ENCODE measurements at places on chromosomes 2 and 18.

DNA sequence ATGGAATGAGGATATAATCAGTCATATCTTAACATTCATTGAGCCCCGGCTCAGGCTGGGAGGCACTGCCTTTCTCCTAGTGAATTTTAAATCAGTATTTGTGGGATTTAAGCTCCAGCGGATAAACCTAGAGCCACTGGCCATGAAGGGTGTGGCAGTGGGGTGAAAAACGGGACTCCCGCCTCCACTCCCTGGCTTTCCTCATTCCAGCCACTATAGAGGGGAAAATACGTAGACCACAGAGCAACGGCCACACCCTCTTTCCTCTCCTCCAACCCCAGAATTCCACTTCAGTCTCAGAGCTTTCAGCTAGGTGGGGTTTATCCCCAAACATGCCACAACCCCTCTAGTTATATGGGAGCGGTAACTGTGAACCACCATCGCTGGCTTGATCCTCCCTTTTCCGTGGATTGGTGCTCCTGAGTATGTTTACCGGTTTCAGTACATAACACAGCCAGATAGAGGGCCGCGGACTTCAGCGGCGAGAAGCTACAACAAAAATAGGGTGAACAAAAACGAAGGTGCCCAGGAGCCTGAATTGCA, 70.6 kb upstream of the ITGB6 start:
- DNase-seq = no peak

- DNase-seq = no peak
Measured at GRCh38 chr2:143124445-143124844, 4.8 kb upstream of the ARHGAP15 start.

DNA sequence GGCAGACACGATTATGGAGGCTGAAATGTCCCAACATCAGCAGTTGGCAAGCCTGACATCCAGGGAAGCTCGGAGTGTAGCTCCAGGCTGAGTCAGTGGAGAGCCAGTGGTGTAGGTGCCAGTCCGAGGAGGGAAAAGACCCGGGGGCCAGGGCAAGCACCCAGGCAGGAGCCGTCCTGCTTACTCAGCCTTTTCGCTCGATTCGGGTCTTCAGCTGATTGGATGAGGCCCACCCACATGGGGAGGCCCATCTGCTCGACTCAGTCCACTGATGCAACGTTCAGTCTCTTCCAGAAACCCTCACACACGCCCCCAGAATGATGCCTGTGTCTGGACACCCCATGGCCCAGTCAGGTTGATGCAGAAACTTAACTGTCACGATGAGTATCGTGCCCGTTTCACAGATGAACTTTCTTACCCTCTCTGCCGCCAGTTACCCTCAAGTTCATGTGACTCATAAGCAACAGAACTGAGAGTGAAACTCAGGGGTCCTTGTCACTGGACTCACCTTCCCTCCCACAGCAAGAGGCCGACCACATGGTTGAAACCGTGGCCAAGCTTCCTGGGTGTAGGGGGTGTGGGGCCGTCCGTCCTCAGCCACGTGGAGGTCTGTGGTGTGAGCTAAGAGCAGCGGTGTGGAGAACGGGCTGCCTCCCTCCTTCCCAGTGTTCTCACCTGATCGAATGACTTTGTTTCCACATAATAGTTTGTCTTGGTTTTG, 197.4 kb upstream of the HDAC4 start:
- peak; percentile 30 for DNase-seq

DNA sequence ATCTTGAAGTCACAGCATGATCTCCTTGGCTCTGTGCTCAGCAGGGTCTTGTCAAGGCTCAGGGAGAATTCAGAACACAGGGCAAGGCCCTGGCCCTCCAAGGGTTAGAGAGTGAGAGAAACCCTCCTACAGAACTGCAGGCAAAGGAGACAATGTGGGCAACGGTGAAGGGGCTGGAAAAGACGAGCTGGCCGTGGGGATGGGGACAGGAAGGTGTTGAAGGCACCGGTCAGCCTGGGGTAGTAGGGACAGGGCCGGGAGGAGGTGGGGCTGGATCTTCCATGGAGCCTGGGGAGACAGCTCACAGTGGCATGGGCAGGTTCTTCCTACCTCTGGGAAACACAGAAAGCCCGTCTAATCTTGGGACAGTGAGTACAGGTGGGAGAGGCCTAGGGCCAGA, 92.2 kb upstream of the MCFD2 start:
- no peak for DNase-seq

DNA sequence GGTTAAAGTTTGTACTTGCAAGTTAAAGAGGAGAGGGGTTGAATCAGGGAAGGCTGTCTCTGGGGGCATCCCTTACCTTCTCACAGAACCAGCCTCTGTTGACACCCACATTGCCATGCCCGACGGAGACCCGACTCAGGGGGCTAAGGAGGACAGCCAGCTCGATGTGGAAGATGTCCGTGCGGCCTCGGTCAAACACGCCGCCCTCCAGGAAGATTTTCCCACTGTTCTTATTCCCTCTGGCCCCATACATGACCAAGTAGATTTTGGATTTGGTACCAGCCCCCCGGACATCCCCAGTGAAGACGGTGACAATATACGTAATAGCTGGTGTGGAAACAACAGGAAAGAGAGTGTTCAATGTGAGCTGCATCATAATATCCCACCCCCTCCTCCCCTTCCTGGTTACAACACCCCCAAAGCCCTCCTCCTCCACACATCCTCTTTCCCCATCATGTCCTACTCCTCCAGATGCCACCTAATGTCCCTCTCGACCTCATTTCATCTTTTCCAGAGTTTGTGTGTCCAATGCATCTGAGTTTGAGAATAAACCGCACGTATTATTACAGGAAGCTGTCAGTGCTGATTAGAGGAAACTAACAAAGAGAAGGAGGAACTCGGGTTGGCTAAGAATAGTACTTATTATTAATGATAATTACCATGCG, 55.7 kb downstream of the LOXHD1 start:
- DNase-seq = no peak

DNA sequence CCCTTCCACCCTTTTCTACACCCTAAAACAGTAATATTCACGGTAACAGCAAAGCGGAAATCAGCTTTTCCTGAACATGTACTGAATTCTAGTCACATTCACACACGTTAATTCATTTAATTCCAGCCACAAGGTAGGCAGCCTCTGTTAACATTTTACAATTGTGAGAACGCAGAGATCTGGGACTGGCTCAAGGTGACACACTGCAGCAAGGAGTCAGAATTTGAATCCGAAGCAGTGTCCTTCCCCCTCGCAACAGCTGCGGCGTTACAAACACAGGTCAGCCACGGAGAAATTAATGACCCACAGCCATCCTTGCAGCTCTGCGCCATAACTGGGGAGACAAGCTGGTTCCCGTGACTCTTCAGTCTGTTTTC, 818 bp upstream of the SLC20A1 start:
- no peak for DNase-seq

DNA sequence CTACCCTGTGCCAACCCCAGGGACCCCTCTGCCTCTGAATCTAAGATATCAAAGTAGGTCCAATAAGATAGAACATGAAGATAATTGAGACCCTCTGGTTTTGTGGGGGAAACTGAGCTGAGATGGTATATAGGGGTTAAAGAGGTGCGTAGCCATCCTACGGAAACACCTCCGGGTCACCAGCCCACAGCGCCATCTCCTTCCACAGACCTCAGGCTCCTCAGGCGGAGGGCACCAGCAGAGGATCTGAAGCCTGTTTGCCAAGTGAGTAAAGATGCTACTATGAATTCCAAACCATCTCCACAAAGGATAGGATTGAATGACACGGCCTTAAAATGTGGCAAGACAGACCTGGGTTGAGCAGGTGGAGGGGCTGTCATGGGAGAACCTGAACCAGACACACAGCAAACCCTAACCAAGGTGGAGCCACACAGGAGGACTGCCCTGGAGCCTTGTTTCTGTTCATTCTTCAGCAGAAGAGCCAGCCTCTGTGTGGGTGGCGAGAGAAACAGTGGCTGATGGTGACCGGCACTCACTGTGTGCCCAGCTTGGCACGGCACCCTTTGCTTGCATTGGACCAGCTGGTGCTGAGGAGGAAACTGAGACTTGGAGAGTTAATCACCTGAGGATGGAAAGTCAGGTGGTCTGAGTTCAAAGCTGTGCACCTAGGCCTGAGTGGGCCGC, 10.2 kb downstream of the GBX2 start:
- no peak for DNase-seq

GRCh38 chr2:207241198-207241597, 75.5 kb upstream of the KLF7 start:
- DNase-seq = no peak

All from right forelimb (tissue), 1 donor.